HL-60 (cell line): ENCODE measurements at places on chromosomes 5 and 9.

DNA sequence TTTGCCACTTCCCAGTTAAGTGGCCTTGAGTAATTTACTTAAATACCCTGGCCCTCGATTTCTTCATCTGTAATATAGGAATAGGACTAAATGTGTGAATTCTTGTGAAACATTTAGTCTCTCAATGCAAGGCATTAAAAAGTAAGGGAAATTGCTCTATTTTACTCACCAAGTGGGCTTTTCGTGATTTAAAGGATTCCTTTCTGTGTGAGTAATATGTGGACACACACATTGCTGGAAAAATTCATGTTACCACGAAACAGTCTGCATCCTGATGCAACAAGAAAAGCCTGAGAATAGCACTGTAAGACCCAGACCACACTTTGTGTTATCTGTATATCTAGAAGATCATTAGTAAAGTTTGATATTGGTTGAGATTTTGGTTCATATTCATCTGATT, 1243.0 kb upstream of the CDH9 start:
- no peak for DNase-seq

DNA sequence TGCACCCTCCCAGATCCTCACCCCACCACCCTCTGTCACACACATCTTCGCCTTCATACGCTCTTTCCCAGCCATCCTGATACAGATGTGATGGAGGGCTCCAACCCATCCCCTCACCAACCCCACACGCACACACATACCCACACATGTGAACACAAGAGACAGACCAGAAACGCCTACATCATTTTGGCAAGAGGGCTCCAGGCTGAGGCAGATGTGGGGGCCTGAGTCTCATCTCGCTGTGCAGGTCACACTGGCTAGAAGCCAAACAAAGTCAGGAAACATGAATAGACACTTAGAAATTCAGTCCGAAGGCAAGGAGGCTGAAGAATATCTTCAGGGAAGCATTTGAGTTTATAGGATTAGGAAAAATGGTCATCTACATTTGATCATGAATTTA, 6.2 kb downstream of the PRDM12 start:
- no peak for DNase-seq

DNA sequence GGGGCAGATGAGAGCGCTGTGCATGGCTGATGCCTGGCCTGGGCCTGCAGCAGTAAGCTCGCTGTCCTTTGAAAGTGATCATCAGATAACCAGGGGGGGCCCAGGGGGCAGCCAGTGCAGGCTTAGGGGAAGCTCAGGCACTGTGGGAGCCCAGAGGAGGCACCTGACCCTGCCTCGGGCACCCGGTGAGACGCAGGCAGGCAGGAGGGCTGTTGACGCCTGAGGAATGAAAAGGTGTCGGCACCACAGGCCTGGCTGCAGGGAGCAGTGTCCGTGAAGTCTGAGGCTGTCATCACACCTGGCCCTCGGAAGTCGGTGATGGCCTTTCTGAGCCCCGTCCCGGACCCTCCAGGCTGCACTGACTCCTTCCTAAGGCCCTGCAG, 84.6 kb downstream of the RXRA start:
- no peak for DNase-seq

GRCh38 chr9:117413346-117414219, 1.3 kb downstream of the ASTN2 start:
- DNase-seq: no peak

DNA sequence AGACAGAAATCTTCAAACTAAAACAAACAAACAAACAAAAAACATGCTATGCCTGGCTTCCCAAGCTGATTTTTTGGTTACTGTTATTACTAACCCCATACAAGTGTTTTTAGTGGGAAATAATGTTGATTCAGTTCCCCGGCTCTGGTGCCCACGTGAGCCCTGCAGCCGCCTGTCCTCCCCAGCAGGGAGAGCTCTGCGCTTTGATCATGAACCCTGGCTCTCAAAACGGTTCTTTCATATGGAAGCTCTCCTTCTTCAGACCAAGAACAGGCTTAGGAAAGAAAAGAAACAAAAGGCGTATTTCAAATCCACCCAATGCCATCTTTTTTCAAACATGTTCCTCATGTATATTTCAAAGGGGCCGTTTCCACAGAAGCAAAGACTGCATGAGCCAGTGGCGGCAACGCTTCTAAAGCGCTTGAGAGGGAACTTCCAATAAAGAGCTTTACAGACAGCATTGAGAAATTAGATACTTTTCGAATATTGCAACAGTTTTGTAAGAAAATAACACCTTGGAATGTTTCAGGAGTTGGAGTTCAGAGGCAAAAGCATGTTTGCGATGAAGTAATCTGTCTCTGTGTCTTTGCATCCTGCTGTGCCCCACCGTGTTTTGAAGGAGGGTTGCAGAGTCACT, 74.8 kb downstream of the ICE1 start:
- DNase-seq: peak; percentile 39

- no peak for DNase-seq
These were observed 834.2 kb upstream of the DMAC1 start for GRCh38 chr9:8633784-8634183.

DNA sequence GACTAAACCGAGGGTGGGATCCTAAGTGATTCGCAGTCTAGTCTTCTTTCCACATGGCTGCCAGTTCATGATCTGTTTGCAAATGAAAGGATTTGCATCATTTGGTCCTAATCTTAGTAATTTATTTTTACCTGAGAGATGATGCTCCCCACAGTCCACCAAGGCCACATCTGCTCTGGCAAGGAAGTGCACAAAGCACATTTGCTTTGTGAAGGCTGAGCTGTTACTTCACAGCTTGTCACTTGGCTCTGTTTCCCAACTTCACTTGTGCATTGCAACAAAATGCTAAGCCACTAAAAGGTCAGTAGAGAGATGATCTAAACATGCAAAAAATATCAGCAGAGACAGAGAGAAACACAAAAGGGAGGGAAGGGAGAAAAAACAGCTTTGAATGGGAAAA, 128.5 kb upstream of the VLDLR start:
- peak; percentile 54 for DNase-seq

DNA sequence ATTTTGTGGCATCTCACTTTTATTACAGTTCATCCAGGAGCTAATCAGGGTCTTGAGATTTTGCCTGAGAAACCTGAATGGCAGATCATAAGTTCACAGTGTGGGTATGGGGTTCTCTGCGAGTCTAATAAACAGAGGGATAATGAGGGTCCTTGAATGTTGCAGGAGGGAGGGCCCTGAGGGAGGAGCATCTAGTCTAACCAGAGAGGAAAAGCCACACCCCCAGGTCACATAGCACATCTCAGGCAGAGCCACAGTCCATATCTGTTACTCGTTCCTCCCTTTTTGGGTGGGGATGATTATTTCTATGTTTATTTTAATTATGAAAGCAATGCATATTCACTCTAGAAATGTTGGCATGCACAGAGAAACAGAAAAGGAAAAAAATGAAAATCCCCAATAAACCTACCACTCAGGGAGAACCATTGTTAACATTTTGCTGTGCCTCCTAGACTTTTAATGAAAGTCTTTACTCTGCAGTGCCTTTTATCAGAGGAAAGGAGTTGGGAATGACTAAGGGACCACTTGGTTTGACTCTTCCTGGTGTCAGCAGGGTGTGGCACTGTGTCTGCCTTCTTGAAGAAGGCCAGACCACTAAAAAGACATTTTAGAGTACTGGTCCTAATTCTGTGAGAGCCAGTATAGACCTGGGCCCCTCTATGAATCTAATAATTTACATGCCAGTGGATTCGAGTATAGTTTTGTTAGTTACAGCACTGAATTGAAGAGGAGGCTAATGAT, 2.8 kb downstream of the GALNT12 start:
- no peak for DNase-seq

DNA sequence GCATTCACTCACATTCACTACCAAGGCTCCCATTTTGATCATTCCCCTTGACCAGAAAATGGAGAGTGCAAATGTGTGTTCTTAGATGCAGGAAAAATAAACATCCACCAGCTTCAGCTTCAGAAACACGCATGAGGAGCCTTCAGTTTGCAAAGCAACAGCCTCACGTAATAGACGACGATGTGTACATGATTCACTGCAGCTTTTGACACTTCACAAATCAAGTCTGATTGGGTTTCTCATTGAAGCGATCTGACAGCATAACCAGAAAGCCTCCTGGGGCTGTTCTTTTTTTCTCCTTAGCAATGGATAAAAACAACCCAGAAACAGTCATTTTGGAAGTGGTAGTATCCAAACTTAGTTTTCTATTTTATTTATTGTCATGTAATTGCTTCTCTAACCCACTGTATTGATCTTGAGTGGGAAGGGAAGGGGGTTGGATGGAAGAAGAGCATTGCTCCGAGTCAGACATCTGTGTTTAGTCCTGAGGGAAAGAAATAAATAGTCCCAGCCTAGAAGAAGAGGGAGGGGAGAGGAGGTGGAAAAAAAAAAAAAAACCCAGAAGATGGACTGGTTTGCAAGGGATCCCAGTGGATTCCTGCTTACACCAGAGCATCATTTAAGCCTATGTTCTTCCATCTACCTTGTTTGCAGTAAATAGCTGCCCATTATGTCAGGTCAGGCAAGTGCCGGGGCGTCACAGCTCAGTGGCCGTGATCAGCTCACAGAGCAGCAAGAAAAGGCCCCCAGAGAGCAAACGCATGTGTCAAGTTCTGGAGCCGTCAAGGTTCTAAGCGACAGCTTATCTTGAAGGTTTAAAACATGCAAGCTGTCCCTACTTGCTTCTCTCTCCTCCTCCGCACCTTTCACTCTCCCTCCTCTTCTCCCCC, 190.2 kb upstream of the SNX2 start:
- DNase-seq: no peak

DNA sequence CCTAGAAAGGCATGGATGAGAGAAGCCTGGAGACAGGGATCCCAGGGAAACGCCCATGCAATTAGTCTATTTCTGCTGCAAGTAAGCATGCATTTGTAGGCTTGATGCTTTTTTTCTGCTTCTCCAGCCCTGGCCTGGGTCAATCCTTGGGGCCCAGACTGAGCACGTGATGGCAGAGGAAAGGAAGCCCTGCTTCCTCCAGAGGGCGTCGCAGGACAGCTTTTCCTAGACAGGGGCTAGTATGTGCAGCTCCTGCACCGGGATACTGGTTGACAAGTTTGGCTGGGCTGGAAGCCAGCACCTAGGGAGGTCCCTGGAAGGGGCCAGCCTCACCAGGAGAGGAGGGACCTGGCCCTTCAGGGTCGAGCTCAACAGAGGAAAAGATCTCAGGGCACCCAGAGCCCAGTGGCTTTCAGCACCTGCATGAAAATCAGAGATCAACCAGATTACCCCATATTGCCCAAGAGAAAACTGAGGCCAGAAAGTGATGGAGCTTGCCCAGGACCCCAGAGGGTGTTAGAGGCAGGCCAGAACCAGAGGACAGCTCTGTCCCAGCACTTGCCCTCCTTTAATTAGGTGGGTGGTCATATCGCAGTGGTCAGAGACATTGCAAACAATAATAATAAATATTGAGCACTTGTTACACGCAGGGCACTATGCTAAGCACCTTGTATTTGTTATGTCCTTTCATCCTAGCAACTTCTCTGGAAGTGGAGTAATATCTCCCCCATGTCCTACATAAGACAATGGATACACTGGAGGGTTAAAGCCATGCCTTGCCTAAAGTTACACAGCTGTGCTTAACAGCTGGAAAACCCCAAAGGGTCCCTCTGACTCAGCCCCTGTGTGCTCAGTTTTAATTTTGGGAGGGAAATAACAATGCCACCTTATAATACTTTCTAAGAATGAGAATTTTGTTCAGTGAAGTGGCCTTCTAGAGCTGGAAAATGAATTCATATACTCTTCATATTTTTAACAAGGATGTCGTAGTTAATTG, 67.1 kb downstream of the KLF4 start:
- peak; percentile 72 for DNase-seq

- no peak for DNase-seq
These were observed 105.3 kb upstream of the SMC2 start for GRCh38 chr9:103988821-103989220.

DNA sequence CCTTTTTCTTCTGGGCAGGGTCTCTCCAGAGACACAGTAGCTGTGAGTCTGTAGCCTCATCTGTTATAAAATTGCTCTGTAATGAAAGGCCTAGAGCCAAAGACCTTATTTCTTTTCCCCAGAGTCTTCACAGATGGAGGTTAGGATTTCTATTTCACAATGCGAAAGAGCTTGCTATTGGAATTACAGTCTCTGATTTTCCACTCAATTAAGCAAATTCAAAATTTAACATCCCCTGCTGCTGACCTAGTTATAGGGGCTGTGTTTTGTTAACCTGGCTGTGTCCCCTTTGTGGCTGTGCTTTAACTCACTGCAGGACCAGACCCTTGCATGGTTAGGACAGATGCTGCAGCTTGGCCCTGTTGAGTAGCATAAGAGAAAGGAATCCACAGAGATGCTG, 190.3 kb upstream of the NMUR2 start:
- DNase-seq: no peak

GRCh38 chr5:66863243-66864170, 267.3 kb downstream of the MAST4 start:
- no peak for DNase-seq

DNA sequence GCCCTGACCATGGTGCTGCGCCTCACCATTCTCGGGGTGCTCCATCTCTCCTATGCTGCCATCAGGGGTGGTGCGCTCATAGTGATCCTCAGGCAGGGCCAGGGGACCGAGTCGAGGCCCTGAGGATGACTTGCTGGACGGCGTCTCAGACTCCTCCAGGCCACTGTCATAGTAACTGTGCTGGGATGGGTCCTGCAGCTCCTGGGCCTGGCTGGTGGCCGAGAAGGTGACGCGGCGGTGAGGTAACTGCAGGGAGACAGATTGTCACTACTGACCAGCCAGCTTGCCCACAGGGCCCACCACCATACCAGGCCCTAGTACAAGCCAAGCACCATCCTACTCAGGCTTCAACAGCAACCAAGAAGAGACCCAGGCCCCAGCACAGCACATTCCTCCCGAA, 21.0 kb downstream of the PCDH1 start:
- DNase-seq: no peak

DNA sequence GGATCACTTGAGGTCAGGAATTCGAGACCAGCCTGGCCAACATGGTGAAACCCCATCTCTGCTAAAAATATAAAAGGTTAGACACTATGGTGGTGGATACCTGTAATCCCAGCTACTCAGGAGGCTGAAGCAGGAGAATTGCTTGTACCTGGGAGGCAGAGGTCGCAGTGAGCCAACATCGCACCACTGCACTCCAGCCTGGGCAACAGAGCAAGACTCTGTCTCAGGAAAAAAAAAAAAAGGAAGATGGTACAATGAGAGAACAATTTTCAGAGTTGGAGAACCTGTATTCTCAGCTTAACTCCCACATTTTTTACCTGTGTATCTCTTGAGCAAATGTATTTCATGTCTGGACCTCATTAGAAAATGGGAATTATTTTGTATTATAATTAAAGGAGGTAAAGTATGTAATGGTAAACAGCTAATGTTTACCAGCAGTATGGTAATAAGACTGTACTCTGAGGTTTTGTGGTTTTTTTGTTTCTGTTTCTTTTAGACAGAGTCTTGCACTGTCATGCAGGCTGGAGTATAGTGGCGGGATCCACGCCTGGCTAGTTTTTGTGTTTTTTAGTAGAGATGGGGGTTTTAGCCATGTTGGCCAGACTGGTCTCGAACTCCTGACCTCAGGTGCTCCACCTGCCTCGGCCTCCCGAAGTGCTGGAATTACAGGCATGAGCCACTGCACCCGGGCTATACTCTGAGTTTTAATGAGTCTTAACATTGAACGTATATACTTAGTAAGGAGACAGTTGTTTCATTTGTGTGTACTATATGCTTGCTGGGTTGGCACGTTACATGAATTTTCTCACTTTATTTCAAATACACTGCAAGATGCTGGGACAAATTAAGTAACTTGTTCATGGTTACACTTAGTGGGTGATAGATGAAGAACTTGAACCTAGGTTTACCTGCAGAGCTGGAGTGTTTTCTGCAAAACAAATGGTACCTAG, 16.2 kb downstream of the UHRF2 start:
- DNase-seq: peak; percentile 9

GRCh38 chr9:14418941-14419937, 105.3 kb upstream of the NFIB start:
- DNase-seq: no peak

- DNase-seq: no peak
These were observed 54.1 kb downstream of the MAN2A1 start for GRCh38 chr5:109743770-109744212.
